ENCODE measurements at places on chromosomes 16 and 17.

GRCh38 chr16:62254372-62254771 lies 218.1 kb upstream of the CDH8 start:
- no peak for DNase-seq

DNA sequence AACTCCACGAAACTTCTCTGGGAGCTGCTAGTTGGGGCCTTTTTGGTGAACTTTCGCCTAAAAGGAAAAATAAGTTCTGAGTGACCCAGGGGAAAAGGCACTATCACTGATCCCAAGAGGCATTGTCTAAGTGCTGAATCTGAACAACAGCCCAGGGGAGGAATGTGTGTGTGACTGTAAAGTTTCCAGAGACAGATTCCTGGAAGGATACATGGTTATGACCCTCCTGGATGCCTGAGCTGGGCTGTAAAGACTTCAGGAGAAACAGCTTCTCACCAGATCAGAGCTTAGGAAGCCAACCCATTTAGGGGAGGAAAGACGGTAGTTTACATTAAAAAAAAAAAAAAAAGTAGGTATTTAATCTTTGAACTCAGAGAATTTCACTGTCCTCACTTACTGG lies 20.2 kb downstream of the HIGD1B start:
- DNase-seq, result no peak

- no peak for DNase-seq
These were observed 388.1 kb downstream of the SHISA9 start for GRCh38 chr16:13289515-13289914.

- DNase-seq, result no peak
These were observed 190.2 kb upstream of the MPHOSPH6 start for GRCh38 chr16:82360024-82360783.

GRCh38 chr17:82118815-82119380 lies 20.9 kb upstream of the FASN start:
- no peak for DNase-seq
